ENCODE measurements at places on chromosomes 2 and 18.
A peak's percentile ranks its signal among the peaks of the same experiment; 100 is the strongest.

- DNase-seq = no peak
Observed at GRCh38 chr2:18664421-18664820, 75.1 kb upstream of the NT5C1B start.

- no peak for DNase-seq
Observed at GRCh38 chr2:129765678-129766351, 213.7 kb upstream of the RAB6C start.

DNA sequence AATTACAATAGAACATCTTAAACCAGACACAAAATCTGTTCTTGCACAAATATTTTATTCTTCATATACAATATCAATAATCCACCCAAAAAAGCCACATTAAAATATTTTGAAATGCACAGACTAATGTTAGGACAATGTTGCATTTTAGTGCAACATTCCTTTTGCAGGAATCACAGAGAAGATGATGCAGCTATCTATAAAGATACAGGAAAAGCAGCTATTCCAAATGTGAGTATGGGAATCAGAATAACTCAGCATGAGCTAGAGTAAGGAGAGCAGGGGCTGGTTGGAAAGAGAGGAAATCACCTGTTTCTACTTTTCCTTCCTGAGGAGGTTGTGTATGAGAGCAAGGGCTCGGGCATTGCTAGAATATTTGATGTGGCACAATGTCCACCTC lies 4.8 kb downstream of the C2orf66 start:
- DNase-seq = no peak

GRCh38 chr2:224836263-224836662 lies 120.1 kb upstream of the CCDC195 start:
- no peak for DNase-seq

GRCh38 chr2:207720517-207721187 lies 9.2 kb downstream of the CCNYL1 start:
- no peak for DNase-seq

GRCh38 chr18:9403795-9404564 lies 69.4 kb downstream of the TWSG1 start:
- DNase-seq = no peak

DNA sequence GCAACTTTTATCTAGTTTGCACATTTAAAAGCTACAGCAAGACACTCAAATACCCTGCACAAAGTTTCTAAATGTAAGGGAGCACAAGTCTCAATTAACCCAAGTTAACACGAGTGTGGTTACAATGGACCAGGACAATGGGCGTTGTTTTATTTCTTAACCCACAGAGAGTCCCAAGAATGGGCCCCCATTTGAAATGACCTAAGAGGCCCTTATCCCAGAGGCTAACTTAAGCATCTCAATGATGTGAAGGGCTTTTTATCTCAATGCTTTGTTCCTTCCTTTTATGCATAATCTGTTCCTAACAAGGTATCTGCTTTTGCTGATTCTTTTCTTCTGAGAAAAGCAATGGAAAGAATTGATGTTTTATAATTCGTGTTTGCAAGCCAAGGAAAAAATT lies 151.5 kb upstream of the SALL3 start:
- no peak for DNase-seq

- DNase-seq = no peak
Observed at GRCh38 chr2:240873805-240874714, 5.4 kb downstream of the AGXT start.

DNA sequence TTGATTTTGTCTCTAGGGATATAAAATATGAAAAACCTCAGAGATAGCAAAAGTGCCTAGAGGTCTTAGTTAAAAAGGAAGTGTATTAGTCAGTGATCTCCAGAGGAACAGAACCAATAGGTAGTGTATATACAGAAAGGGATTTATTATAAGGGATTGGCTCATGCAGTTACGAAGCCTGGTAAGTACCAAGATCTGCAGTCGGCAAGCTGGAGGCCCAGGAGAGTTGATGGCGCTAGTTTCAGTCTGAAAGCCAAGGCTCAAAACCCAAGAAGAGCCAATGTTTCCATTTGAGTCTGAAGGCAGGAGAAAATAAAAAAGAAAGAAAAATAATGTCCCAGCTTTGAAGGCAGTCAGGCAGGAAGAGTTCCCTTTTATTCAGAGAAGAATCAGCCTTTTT lies 93.3 kb downstream of the COLEC12 start:
- no peak for DNase-seq

- no peak for DNase-seq
Observed at GRCh38 chr2:200357845-200358244, 51.4 kb downstream of the SPATS2L start.

GRCh38 chr18:58337285-58337684 lies 291.6 kb downstream of the ALPK2 start:
- DNase-seq = no peak

DNA sequence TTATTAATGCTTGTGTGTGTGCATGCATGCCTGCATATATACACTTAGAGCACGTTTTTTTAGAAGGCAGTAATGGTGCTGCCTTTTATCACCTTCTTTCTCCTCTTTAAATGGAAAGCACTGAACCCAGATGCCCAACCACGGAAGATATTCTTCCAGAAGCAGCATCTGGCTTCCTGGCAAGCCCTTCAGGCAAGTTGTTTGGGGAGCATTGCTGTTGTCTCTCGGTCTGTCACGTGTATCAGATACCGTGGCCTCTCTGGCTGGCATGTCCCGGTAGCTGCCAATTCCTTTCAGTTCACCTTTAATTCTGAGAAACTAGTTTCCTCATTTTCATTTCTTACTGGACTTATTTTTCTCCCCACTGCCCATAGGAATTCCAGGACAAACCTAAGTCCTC lies 587.8 kb downstream of the ARHGAP15 start:
- DNase-seq = no peak

DNA sequence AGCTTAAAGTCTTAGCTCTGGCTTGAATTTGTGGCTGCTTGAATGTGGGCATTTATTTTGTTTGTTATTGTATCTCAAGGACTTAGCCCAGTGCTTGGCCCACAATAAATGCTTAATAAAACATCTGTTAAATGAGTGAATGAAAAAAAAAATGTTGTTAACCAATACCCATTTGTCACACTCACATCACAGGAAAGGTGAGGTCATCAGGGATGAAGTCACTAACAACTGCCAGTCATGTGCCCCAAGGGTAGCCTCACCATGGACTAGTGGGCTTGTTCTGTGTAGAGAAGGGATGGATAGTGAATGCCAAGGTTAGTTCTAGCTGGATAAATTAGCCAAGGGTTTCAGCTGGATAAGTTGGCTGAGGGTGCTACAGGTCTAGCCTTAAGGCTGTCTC lies 3.0 kb downstream of the NRBP1 start:
- peak; percentile 10 for DNase-seq

DNA sequence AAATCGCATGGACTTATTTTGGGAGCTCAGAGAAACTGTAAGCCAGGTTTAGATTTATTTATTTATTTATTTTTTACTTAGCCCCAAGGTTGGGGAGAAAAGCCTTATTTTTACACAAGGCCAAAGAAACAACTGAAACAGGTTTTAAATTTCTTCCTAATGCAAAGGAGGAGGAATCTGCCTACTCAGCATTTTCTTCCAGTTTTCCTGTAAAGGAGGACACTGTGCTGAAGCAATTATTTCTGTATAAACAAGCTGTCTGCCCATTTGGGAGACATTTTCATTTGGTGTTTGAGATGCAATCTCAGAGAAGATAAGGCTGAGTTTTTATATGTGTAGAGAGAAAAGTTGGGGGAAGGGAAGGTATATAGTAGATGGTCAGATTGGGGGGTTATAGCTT lies 125.0 kb downstream of the ETAA1 start:
- DNase-seq = no peak

DNA sequence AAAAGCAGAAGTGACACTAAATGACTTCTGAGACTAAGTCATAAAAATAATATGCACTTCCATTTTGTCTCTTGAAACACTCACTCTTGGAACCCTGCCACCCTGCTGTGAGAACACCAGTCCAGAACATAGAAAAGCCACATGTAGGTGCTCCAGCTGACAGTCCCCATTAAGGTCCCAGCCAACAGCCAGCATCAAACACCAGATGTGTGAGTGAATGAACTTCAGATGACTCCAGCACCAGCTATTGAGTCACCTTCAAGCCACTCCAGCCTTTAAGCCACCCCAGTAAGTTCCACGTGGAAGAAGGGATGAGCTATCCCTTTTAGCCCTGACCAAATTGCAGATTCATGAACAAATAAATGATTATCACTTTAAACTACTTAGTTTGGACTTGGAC lies 31.5 kb upstream of the LGALSL start:
- no peak for DNase-seq

- no peak for DNase-seq
Observed at GRCh38 chr2:165357758-165358157, 111.7 kb upstream of the CSRNP3 start.

DNA sequence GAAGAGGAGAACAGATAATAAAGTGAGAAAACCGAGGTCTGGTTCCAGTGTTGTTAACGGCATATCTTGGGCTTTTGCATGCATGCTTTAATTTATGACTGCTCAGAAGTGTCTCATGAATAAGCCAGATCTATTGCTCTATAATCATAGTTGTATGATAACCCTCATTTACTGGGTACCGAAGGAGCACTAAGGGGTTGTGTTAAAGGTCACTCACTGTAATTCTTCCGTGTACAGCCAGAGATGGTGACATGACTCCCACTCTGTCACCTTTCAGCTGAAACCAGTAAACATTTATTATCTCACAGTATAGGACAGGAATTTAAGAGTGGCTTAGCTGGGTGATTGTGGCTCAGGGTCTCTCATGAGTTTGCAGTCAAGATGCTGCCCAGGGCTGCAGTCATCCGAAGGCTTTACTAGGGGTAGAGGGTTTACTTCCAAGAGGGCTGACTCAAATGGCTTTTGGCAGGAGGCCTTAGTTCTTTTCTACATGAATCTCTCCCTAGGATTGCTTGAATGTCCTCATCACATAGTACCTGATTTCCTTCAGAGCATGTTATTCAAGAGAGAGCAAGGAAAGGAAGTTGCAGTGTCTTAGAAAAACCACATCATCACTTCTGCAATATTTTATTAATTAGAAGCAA lies 107.0 kb downstream of the NAB1 start:
- DNase-seq = no peak

GRCh38 chr2:105388971-105389381 lies 9.9 kb downstream of the FHL2 start:
- DNase-seq = no peak

GRCh38 chr2:110970201-110970600 lies 150.5 kb upstream of the BCL2L11 start:
- DNase-seq = no peak

DNA sequence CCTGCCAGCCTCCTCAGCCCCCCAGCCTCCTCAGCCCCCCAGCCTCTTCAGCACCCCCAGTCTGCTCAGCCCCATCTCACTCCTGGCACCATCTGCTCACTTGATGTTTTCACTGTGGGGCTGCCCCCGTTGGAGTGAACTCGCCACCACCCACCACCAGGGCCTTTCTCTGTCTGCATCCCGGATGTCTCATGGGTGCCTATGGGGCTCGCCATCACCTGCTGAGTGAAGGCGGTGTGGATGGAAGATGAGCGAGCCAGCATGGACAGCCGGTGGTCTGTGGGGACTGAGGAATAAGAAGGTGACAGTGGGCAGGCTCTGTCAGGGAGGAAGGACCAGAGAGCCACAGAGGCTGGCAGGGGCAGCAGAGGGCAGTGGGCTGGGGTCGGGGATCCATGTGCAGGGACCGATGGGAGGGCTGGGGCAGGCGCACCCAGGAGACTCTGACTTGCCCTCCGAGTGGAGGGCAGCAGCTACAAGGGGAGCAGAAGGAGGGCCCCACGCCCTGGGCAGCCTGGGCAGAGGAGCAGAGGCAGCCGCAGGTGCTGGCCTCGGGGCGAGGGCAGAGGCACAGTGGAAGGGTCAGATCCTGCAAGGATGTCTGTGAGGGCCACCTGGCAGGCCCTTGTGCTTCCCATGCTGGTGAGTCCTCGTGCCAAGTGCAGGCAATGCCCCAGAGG lies 74.7 kb upstream of the ODC1 start:
- DNase-seq = no peak

GRCh38 chr2:221361633-221362032 lies 210.5 kb downstream of the EPHA4 start:
- DNase-seq = no peak

GRCh38 chr18:10838553-10838952 lies 310.8 kb downstream of the PIEZO2 start:
- no peak for DNase-seq

DNA sequence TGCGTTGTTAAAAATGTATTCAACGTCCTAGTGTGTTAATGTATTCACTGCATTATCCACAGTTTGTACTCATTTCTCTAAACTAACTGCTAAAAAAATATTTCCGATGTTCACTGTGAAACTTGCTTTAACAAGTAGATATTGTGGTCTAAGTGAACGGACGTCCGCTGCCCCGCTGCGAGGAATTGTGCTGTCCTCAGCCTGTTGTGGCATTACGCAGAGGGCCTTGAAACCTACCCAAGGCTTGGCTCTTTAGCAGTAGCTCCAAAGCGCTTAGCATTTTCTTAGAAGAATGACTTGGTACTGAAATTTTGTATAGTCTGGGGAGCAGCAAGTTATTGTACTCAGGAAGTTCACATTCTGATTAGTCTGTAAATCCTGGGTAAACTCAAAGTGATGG lies 136.5 kb upstream of the SP5 start:
- no peak for DNase-seq
